ENCODE measurements at places on chromosomes 13 and 19.

DNA sequence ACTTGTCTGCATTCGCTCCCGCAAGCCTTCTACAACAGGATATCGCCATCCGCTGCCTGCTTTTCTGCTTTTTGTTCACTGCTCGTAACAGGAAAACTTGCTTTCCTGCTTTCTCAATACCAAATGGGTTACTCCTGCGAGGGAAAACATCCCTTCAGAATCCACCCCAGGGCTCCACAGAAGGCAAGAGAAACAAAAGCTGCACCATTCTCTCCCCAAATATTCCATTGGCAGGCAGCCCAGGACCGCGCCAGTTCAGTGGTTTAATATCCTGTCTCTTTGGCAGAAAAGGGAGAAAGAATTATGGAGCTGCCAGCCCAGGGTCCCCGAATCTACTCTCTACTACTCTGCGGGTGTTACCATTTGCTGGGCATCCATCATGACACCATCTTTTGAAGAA lies 84.7 kb upstream of the DOCK9 start:
- DNase-seq, result no peak

DNA sequence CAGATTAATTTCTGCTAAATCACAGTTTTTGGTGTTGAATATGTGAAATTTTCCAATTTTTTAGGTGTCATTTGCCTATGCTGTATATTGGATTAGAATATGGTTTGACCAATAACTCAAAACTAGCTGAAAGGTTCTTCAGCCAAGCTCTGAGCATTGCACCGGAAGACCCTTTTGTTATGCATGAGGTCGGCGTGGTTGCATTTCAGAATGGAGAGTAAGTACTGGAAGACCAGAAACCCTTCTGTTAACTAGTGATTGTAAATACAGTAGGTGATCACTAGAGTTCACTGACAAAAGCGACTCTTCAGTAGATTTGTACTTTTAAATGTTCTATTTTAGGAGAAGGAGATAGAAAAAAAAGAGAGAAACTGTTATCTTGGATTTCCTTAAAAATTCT lies 22.3 kb downstream of the CDC16 start:
- no peak for DNase-seq

- no peak for DNase-seq
Measured at GRCh38 chr13:97113231-97114001, 108.7 kb upstream of the MBNL2 start.

DNA sequence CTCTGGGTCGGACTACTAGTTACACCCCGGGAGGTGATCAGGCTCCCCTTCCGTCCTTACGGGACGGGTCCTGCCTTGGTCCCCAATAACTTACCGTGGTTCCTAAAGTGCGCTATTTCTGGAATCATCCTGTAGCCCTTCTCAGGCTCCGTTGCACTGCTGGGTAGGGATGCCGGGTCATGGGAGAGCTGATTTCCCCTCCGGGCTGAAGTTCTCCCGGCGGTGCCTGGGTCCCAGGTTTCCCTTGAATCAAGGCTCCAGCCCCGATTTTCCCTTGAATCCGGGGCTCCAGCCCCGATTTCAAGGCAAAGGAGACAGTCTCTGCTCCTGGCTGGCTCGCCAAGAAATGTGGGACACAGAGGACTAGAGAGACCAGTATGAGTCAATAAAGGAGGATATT lies 43.4 kb downstream of the ZNF493 start:
- DNase-seq, result no peak

- DNase-seq, result no peak
Measured at GRCh38 chr19:38869160-38869835, 8.8 kb downstream of the RINL start.

Data from activated CD4-positive, alpha-beta T cell treated with anti-CD3 and anti-CD28 coated beads for 24 hours (primary cell).